ENCODE measurements at places on chromosomes 12 and 14. TPM values are rescaled to one million over a fixed set of nuclear protein-coding genes. Genes with fewer than 3 reads are reported as not detected.

The NUAK1 gene
- 14.3 TPM for total RNA-seq

The BHLHE41 gene
- 54.1 TPM for total RNA-seq

The RERGL gene
- total RNA-seq, result 9.2 TPM

The RBMS2 gene
- total RNA-seq, result 96.4 TPM

The LIN52 gene
- total RNA-seq, result 11.2 TPM

The EVL gene
- total RNA-seq, result 33.5 TPM

The SERPINA3 gene
- total RNA-seq, result 1,748 TPM

The DNAJC22 gene
- 9.6 TPM for total RNA-seq

The C3AR1 gene
- not detected for total RNA-seq

The RNF212B gene
- not detected for total RNA-seq

The PNN gene
- 93.1 TPM for total RNA-seq

The PUS1 gene
- 81.3 TPM for total RNA-seq

The ENDOU gene
- total RNA-seq, result 0.42 TPM

The C1QL4 gene
- total RNA-seq, result not detected

The NEUROD4 gene
- not detected for total RNA-seq

The ADAM21 gene
- total RNA-seq, result 0.17 TPM

The MYRFL gene
- total RNA-seq, result 1.7 TPM

The MYF5 gene
- total RNA-seq, result not detected

The HCAR2 gene
- not detected for total RNA-seq

The CDH24 gene
- total RNA-seq, result 5.7 TPM

The TXNDC16 gene
- 4.0 TPM for total RNA-seq

The SFSWAP gene
- 74.2 TPM for total RNA-seq

The PTCSC3 gene
- total RNA-seq, result not detected

The PHETA1 gene
- total RNA-seq, result 28.5 TPM

The ZNF891 gene
- total RNA-seq, result 4.8 TPM

The BEST3 gene
- 0.88 TPM for total RNA-seq

The MGAT4C gene
- not detected for total RNA-seq

Measured in Calu3 (cell line).